ENCODE measurements at places on chromosomes 4 and X.

DNA sequence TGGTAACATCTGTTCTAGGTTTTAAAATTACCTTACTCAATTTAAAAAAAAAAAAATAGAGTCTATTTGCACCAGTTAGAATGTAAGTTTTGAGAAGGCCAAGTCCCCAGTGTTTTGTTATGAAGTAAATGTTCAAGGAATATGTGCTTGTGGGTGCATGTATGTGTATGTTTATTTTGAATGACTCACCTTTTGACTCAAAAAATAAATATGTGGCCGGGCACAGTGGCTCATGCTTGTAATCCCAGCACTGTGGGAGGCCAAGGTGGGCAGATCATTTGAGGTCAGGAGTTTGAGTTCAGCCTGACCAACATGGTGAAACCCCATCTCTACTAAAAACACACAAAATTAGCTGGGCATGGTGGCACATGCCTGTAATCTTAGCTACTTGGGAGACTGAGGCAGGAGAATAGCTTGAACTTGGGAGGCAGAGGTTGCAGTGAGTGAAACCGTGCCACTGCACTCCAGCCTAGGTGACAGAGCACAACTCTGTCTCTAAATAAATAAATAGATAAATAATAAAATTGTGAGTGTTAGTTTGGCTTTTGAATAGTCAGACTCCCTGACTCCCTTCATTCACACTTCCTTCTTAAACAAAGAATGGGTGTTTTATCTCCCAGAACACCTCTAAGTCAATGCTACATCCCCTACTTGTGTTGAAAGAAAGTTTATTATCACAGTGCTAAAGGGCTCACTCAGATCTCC, 511.3 kb upstream of the PCDH7 start:
- no peak for DNase-seq

- DNase-seq: no peak
Measured at GRCh38 chr4:128725405-128726055, 84.0 kb upstream of the JADE1 start.

GRCh38 chr4:127783026-127783769, 1.1 kb downstream of the HSPA4L start:
- DNase-seq: peak; percentile 45

- no peak for DNase-seq
Measured at GRCh38 chrX:47707031-47707780, 48.2 kb upstream of the UXT start.

GRCh38 chr4:61406677-61407076, 206.6 kb downstream of the ADGRL3 start:
- no peak for DNase-seq

DNA sequence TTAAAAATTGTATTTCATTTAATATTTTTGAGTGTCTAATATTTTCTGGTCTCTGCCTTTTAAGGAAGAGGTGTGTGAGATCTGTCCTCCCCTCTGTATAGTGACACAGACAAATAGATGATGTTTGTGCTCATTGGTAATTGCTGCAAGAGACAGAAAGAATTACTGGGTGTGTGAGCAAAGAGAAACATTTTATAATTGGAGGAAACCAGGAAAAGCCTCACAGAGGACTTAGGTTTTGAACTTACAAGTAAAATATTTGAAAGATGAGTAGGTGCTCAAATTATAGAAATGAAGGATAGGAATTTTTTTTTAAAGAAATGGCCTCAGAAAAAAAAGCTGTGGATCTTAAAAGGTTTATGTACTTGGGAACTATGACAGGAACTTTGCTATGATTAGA, 149.8 kb downstream of the SPCS3 start:
- DNase-seq: no peak
